8988T (cell line): ENCODE measurements at places on chromosomes 16 and 17.

DNA sequence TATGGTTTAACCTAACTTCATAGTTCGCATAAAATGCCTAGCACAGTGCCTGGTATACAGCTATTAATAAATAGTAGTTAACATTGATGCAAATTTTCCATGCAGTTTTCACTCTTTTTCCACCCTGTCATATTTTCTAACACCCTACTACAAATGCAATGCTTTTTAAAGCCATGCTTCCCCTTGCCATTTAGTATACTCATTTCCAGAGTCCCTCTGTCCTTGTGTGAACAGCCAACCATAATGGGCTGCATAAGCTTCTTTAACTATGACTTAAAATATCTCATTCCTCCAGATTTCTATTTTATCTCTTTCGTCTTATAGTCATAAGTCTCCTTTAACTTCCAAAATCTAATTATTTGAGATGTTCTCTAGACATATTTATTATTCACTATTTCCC lies 284.1 kb downstream of the GRIN2A start:
- DNase-seq, result no peak

GRCh38 chr17:49861150-49861884 lies 13.4 kb upstream of the TAC4 start:
- DNase-seq, result peak; percentile 82

DNA sequence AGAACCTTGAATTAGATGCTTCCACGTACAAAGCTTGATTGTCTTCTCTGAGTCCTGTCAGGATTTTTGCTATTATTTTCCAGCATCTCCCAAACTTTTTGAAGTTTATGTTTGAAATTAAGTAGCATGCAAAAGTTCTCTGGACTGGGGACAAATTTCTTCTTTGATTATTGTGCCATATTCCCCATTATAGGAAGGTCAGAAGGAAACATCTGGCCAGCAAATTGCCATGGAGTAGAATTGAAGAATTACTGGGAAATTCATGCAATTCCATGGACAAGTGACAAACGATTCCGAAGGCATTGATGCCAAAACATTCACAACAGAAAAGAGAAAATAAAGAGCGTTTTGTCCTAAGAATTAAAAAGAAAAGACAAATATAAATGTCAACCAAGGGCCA lies 737.2 kb downstream of the CDH11 start:
- no peak for DNase-seq

- no peak for DNase-seq
These were observed 44.1 kb upstream of the ADORA2B start for GRCh38 chr17:15900871-15901270.

DNA sequence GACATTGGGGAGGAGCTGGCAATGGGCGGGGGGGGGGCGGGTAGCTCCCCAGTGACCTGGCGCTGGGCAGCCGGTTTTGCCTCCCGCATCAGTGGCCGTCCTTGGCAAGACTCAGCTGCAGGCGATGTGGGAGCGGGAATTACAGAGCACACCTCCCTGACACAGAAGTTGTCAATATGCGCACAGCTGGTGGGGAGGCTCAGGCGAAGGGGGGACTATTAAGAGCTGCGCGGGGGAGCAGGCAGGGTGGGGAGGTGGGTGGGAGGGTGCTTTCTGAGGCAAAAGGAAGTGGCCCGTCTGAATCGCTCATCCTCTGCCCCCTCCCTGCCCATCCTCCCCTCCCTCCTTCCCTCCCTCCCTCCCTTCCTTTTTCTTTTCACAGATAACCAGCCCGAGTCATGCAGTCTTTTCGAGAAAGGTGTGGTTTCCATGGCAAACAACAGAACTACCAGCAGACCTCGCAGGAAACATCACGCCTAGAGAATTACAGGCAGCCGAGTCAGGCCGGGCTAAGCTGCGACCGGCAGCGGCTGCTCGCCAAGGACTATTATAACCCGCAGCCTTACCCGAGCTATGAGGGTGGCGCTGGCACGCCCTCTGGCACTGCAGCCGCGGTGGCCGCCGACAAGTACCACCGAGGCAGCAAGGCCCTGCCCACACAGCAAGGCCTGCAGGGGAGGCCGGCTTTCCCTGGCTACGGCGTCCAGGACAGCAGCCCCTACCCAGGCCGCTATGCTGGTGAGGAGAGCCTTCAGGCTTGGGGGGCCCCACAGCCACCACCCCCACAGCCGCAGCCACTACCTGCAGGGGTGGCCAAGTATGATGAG lies 44.0 kb downstream of the SREBF1 start:
- DNase-seq, result no peak

DNA sequence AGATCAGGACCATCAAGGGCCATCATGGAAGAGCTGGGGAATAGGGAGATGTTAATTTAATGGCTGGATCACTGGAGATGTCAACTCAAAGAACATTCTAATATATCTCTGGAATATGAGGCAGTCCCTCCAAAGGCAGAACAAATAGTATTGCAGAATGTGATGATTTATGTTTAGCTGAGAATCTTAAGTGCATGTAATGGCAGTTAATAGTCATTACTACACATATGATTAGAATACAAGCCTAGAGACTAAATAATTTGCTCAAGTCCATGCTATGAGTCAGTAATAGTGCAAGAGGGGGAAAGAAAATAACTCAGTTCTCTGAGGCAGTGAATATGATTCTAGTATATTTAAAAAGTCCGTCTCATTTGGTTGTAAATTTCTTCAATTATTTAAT lies 32.3 kb downstream of the SNTB2 start:
- no peak for DNase-seq

GRCh38 chr16:53773150-53773846 lies 69.3 kb downstream of the FTO start:
- no peak for DNase-seq

DNA sequence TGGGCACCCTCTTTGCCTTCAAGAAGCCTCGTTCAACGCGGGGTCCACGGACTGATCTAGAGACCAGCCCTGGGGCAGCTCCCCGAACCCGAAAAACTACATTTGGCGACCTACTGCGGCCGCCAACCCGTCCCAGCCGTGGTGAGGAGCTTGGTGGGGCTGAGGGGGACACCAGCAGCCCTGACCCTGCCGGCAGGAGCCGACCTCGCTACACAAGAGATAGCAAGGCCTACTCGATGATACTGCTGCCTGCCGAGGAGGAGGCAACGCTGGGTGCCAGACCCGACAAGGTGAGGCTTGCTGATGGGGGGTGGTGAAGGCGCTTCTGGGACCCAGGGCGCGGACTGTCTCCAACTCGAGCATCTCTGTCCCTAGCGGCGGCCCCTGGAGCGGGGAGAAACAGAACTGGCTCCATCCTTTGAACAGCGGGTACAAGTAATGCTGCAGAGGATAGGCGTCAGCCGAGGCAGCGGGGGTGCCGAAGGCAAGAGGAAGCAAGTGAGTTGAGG lies 5.6 kb downstream of the ACD start:
- DNase-seq, result no peak
